ENCODE measurements at places on chromosomes 16 and 17.

DNA sequence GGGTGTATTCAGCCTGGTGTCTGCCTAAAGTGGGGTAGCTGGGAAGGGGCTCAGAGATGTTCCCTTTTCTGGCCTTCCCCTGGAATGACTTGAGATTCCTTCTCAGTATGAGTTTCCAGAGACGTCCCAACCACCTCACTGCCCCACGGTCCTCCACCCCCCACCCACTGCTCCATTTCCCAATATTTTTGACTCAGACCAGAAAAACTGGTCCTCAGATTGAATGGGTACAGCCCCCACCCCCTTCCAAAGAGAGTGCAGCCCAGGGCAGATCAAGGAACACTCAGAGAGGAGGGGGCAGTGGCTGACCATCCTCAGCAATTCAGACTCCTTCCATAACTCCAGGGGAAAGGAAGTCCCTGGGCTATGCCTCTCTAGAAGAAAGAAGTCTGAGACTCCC lies 3.2 kb downstream of the ACLY start:
- DNase-seq, result no peak

GRCh38 chr17:40821536-40821935 lies 878 bp downstream of the KRT10 start:
- no peak for DNase-seq

DNA sequence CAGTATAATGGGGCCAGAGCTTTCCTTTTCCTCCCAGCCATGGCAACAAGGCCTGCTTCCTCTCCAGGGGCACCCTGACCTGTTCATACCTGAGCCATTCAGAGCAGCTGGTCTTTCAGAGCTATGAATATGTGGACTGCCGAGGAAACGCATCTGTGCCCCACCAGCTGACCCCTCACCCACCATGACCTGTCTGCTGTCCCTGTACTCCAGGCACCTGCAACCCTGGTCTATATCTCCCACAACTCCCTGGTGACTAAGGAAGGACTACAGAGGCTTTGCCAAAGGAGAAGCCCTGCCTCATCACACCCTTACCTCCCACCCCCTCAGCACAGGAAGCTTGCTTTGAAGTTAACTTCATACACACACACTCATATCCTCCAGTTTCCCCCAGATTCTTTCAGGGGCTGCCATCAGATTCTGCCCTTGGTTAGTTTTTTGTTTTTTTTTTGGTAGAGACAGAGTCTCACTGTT lies 6.0 kb downstream of the TMEM106A start:
- DNase-seq, result no peak

GRCh38 chr16:48947371-48947713 lies 334.3 kb downstream of the CBLN1 start:
- DNase-seq, result no peak

- no peak for DNase-seq
Measured at GRCh38 chr17:57441270-57441600, 184.9 kb downstream of the MSI2 start.

DNA sequence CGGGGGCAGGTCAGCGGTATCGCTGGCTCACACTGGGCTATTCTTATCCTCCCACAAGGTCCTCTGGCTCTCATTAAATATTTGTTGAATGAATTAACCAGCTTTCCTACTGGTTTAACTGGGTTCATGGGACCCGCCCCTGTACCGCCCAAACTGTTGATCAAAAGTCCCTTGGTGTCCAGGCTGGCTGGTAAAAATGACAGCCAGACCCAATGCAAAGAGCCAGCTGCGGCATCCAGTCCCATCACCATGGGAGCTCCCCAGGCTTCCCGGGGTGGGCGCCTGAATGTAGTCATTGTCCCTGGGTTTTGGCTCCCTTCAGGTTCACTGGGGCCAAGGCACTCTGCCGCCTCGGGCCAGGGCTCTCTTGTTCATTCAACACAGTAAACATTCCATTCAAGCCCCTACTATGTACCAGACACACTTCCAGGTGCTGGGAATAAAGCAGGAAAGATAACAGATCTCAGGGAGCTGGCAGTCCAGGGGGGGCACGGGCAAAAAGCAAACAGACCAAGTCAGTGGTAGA lies 11.7 kb upstream of the ATP2C2 start:
- no peak for DNase-seq

DNA sequence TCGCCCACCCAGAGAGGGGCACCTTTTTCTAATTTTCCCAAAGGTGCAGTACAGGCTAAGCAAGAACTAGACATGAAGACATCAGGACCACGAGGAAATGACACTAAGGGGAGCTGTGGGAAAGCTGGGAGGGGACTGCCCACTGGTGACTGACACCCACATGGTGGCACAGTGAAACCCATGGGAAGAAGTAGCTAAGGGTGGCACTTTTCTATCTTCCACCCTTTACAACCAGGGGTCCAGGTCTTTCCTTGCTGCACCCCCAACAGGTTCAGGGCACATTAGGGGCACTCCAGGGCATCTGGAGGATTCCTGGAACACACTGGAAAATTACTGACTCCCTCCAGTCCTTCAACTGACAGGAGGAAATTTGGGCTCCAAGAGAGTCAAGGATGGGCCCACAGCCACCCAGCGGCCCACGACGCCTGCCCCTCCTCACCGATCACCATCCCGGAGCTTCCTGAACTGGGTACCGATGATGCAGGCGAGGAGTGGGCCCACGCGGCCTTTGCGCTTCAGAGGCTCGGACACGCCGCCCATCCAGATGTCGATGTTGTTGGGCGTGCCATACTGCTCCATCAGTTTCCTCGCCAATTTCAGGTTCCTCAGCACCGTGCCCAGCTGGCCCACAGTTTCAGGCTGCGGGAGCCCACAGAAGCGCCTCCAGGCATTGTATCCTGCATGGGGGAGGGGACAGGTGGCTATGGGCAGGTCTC lies 9.4 kb downstream of the MPO start:
- no peak for DNase-seq

DNA sequence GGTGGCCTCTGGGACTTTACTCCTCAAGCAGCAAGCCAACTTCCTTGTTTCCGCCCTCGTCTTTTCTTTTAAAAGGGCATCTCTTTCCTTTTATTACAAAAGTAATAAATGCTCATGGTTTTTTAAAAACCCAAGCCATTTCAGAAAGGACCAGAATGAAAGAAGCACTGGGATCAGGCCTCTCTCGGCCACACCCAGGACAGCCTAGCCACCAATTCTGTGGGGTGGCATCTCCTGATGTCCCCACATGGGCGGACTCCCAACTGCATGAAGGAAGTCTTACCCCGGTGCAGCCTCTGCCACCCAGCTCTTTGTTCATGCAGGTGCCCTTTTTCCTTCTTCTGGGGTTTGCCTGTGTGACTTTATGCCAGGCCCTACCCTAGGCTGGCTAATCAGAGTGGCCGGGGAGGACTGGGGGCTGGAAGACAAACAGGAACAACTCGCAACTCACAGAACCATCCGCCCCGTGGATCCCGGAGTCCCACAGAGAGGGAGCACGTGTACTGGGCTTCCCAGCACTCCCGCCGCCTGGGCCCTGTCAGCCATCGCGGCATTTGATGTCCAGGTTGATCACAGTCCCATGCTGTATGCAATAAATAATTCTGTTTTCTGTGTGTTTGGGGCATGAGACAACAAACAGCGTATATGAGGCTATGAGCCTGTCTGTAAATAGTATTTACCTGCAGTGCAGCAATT lies 2.6 kb upstream of the RASD1 start:
- DNase-seq, result peak; percentile 39

- DNase-seq, result no peak
Measured at GRCh38 chr16:50702725-50703124, 9.3 kb downstream of the NOD2 start.

- no peak for DNase-seq
Measured at GRCh38 chr16:55077266-55077665, 146.6 kb downstream of the IRX5 start.

DNA sequence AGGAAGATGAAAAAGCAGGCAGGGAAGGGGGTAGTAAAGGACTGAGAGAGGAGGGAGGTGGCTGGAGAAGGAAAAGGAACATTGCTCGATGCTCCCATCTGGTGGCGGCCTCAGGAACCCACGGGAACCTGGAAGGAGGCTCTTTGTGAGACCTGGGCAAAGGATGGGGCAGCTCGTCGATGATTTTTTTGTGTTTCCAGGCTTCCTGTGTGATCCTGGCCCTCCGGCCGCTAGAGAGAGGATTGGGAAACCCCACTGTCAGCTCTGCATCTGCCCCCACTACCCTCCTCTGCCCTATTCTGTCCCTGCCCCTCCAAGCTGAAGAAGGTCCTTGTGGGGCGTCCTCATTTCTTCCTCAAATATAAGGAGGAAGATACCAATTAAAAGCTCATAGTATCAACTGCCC lies 6.6 kb downstream of the WFIKKN2 start:
- peak; percentile 87 for DNase-seq

DNA sequence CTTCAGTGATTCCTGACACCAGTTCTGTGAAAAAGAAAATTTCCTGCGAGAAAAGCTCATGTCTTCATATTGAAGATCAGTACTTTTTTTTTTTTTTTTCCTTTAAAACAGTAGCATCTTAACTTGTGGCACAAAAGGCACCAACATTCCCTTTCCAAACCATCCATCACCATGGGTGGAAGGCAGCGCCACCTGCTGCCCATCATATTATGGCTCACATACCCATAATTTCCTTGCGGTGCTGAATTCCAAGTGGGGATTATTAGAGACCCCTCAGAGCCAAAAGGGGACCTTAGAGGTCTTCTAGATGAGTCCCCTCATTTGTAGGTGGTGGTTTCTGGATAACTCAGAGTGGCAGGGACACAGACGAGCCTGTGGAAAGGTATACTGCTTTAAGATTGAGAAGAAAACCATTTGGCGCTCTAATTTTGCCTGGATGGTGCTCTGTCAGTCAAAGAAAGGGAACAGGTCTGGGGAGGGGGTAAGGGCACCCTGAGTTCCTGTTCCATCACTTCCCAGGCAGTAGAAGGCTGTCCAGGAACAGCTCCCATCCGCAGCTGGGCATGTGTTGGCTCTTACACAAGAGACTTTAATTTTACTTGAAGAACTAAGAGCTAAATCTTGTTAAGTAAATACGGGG lies 7.9 kb upstream of the SOST start:
- DNase-seq, result no peak

DNA sequence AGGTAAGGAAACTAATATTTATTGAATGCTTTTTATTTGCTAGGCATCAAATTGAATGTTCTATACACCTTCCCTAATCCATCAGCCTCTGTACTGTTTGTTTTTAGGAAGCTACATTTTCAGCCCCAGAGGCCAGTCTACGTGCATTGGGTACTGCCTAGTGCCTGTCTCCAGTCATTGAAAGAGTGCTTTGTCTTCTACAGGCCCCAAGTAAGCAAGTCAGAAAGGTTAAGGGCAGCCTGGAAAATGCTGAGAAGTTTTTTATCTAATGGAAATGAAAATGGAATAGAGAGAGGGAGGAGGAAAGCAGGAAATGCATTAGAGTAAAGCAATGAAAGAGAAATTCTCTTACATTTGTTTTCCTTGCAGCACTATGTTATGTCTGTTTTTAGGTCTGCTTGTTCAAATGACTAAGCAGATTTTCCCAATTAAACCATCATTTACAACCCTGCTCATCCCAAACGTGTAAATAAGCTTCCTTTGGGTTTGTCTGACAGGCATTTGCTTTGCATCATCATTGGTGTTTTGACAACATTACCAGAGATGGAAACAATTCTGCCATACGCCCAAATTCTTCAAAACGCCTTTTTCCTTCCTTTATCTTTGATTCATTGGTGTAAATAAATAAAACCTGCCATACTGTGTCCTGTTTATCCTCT lies 116.0 kb upstream of the GOT2 start:
- no peak for DNase-seq

GRCh38 chr16:70395345-70395901 lies 43.5 kb downstream of the ST3GAL2 start:
- DNase-seq, result peak; percentile 79

- DNase-seq, result peak; percentile 50
Measured at GRCh38 chr17:80106176-80106575, 4.8 kb downstream of the GAA start.

- no peak for DNase-seq
Measured at GRCh38 chr17:35429702-35430101, 2.6 kb downstream of the SLFN12 start.

DNA sequence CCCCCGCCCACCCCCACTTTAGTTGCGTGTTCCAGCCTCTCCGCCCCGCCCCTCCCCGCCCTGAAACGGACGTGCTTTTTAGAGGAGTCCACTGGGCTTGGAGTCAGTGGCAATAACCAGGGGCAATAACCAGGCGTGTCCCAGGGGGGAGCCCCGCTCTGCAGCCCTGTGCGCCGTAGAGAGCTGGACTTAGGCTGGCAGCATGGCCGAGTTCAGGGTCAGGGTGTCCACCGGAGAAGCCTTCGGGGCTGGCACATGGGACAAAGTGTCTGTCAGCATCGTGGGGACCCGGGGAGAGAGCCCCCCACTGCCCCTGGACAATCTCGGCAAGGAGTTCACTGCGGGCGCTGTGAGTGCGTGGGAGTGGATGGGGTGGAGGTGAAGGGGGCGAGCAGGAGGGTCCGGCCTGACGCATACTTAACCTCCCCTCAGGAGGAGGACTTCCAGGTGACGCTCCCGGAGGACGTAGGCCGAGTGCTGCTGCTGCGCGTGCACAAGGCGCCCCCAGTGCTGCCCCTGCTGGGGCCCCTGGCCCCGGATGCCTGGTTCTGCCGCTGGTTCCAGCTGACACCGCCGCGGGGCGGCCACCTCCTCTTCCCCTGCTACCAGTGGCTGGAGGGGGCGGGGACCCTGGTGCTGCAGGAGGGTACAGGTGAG lies at the start of gene ALOX15B:
Gene ALOX15B, plus strand, starts transcription at position 106 of the 657 bp plus-strand sequence. Its CDS starts 97 bp downstream, at position 203.
- peak; percentile 54 for DNase-seq

DNA sequence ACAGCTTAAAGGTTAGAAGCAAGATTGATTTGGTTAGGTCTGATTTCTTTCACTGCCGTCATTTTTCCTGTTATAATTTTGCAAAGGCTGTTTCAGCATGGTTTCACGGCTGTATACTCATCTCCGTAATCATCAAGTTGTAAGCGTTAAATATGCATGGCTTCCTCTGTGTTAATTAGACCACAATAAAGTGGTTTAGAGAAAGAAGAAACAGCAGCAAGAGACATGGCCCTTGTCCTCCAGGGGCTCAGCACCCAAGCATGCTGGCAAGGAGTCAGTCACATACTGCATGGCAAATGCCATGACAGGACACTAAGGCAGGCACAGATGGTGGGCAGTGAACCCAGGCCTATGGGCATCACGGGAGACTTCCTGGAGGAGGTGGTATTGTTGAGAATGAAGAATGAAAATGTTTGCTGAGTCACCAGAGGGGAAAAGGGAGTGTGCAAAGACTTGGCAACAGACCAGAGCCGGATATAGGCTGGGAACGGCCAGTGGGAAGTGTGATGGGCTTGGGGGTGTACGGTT lies 61.4 kb upstream of the PLCG2 start:
- DNase-seq, result no peak

GRCh38 chr17:3669548-3669947 lies 936 bp downstream of the EMC6 start:
- no peak for DNase-seq
